Breast epithelium (tissue), 4 donors: ENCODE measurements at places on chromosomes 7 and 10. TPM values are rescaled to one million over a fixed set of nuclear protein-coding genes. Genes with fewer than 3 reads are reported as not detected.

GRCh38 chr10:62054408-62054807, 152.9 kb downstream of the ARID5B start:
- DNase-seq, result no peak
- H3K4me3 ChIP-seq, result peak overlapping the region; percentile 10

DNA sequence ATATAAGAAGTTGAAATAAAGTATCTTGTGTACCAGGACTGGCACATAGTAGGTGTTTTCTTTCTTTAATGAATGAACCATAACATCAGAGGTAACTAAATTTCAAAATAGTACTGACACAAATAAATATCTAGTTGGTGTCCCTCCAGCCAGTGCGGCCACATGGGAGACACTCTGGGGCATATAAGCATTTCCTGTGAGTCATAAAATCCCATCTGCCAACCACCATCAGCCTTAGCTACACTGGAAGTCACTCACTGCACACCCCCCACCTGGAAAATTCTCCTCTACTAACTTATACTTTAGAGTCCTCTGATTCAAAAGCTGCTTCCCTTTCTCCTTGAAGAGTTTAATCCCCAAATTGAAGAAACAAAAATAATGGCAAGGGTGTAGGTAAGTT, 32.5 kb downstream of the DYDC1 start:
- no peaks in the 10 kb centered on the region for H3K4me1 ChIP-seq
- DNase-seq, result no peak
- H3K4me3 ChIP-seq, result no peak overlapping the region
- H3K36me3 ChIP-seq, result no peaks in the 10 kb centered on the region

DNA sequence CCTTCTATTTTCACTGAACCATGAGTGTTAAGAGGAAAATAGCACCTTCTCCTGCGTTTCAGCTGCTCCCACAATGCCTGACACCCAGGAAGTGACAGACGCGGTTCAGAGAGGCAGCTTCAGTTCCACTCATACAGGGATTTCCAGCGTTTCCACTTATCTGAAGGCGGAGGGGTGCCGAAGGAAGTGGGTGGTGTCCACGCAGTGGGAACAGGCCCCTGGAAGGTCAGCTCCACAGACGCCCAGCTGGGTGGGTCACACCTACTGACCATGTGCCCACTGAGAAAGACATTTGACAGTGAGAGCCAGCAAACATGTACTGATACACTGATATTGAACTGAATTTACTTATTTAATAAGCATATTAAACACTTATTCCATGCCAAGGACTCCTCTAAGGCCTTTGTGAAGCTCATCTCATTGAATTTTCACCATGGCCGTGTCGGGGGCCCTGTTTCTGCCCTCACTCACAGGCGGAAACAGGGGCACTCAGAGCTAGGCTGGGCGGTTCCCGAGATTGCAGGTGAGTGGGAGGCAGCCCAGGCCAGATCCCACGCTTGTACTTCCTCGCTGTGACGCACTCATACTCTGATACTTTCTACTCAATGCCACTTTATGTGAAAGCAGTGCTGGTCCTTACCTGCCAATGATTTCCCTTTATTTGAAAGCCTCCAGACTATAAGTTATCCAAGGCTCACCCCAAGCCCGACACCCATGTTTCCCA, 96.8 kb downstream of the TCERG1L start:
- H3K27ac ChIP-seq, result no peak overlapping the region
- H3K4me3 ChIP-seq, result no peak overlapping the region
- DNase-seq, result no peak
- H3K36me3 ChIP-seq, result no peaks in the 10 kb centered on the region

DNA sequence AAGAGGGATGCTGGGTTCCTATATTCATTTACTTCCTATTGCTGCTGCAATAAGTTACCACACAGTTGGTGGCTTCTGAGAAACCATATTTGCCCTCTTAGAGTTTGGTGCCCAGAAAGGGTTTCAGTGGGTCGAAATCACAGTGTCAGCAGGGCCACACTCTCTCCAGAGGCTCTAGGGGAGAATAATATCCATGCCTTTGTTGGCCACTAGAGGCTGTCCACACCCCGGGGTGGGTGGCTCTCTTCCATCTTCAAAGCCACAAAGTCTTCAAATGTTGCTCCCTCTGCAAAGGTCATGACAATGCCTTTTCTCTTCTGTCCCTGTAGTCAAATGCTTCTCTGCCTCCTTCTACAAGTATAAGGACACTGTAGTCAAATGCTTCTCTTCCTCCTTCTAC, 989.4 kb downstream of the CCSER2 start:
- no peaks in the 10 kb centered on the region for H3K4me1 ChIP-seq
- H3K4me3 ChIP-seq, result no peak overlapping the region
- H3K27ac ChIP-seq, result no peak overlapping the region

DNA sequence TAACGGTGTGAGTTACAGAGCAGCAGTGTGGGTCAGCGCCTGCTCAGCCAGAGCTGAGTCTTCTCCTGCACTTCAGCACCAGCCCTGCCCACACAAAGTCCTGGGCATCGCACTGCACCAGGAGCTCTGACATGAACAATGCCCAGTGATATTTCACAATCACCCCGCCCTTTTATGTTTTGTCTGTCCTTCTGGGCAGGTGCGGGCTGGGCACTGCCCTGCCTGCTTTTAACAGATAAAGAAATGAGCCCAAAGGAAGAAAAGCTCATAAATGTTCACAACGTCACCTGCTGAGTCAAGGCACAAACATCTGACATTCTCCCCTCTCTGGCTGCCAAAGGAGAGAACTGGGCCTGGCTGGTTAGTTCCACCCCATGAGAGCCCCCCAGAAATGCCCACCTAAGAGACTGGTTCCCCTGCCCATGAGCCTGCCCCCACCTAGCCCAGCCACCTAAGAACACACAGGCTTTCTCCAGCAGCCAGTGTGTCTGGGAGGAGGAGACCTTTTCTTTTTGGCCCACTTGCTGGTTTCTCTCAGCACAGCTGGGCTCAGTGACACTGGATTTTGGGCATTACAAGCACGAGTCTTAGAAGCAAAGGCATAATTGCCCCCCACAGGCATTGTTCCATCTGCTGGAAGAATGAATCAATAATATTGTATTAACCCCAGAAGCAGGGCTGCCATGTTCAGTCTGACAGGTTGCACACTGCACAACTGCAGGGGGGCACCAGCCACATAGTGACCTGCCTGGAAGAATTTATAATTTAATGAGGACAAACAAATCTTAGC, 22.3 kb downstream of the CALML3 start:
- H3K36me3 ChIP-seq, result no peaks in the 10 kb centered on the region
- no peaks in the 10 kb centered on the region for H3K27me3 ChIP-seq
- peak overlapping the region; percentile 97 for H3K27ac ChIP-seq
- H3K4me3 ChIP-seq, result peak overlapping the region; percentile 53
- peak; percentile 51 for DNase-seq

GRCh38 chr7:151204383-151205032, 5.8 kb downstream of the H2BK1 start:
- no peak for DNase-seq
- peaks cover 7% of the 10 kb centered on the region for H3K27me3 ChIP-seq
- H3K36me3 ChIP-seq, result no peaks in the 10 kb centered on the region
- H3K4me3 ChIP-seq, result no peak overlapping the region
- no peak overlapping the region for H3K27ac ChIP-seq
- no peaks in the 10 kb centered on the region for H3K4me1 ChIP-seq

GRCh38 chr10:133257489-133258065, 19.1 kb downstream of the ADAM8 start:
- H3K36me3 ChIP-seq, result no peaks in the 10 kb centered on the region
- DNase-seq, result peak; percentile 53
- peaks cover 14% of the 10 kb centered on the region for H3K4me1 ChIP-seq
- no peaks in the 10 kb centered on the region for H3K27me3 ChIP-seq
- peak overlapping the region; percentile 58 for H3K4me3 ChIP-seq
- H3K27ac ChIP-seq, result peak overlapping the region; percentile 89

Gene RINT1
- total RNA-seq, result 17.7 TPM
